ENCODE measurements at places on chromosomes 12 and 14. TPM values are rescaled to one million over a fixed set of nuclear protein-coding genes. Genes with fewer than 3 reads are reported as not detected.

DNA sequence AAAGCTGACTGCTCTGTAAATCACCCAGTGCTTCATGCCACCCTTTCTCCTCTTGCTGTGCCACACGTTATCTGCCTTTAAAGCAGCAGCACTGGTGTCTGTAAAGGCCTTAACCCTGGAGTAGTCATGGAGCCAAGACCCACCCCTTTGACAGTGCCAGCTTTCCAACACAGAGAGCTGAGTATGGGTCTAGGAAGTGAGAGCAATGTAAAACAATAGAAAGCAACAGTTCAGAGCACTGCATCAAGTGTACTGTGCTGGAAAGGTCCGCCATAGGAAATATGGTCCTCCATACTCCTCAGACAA, 139.5 kb downstream of the DAD1 start:
- H3K27ac ChIP-seq = peak overlapping the region; percentile 61
- peaks cover 13% of the 10 kb centered on the region for H3K4me1 ChIP-seq
- peaks cover 2% of the 10 kb centered on the region for H3K27me3 ChIP-seq
- DNase-seq = no peak

DNA sequence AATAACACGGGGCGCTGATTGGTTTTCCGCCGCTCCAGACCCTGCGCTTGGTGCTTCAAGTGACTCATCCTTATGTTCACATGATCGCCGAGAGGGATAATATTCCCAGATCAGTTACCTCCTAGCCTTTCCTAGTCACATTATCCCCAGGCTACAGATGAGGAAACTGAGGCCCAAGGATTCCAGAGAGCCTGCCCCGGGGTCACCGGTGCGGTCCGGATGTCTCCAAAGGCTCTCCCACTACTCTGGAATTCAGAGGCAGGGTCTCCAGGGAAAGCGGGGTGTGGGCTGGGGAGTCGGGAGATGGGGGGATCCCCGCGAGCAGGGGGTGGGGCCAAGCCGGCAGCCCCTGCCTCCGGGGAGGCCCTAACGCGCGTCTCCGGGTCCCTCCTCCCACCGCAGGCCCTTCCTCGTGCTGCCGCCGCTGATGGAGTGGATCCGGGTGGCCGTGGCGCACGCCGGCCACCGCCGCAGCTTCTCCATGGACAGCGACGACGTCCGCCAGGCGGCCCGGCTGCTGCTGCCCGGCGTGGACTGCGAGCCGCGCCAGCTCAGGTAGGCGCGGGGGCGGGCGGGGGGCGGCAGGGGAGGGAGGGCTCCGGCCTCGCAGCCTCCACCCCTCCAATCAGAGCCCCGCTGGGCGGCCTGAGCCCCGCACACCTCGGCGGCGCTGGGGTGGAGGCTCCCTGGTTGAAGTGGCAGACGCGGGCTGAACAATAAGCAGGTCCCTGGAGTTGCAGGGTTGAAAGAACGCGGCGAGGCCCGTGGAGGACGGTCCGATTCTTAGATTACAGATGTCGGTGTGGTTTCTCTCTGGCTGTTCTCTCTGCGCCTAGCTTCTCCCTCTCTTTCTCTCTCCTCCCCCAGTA, 104.6 kb upstream of the PWP1 start:
- peaks cover 10% of the 10 kb centered on the region for H3K4me1 ChIP-seq
- no peak for DNase-seq
- no peaks in the 10 kb centered on the region for H3K36me3 ChIP-seq
- peaks cover 23% of the 10 kb centered on the region for H3K27me3 ChIP-seq
- no peak overlapping the region for H3K27ac ChIP-seq

DNA sequence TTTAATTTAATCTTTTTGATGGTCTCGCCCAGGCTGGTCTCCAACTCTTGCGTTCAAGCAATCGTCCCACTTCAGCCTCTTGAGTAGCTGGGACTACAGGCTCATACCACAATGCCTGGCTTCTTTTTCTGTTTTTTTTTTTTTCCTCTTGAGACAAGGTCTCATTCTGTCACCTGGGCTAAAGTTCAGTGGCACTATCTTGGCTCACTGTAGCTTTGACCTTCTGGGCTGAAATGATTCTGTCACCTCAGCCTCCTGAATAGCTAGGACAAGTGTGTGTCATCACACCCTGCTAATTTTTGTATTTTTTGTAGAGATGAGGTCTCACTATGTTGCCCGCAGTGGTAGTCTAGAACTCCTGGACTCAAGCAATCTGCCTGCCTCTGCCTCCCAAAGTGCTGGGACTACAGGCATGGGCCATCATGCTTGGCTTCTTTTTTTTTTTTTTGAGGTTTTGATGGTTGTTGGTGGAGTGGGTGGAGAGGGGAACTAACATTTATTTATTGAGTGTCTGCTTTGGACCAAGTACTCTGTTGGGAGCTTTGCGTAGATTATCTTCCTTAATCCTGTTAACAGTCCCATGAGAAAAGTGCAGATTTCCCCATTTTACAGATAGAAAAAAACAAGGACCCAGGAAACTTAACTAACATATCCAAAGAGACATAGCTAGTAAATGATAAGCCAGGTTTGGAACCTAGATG, 102.0 kb downstream of the DIP2B start:
- no peak for DNase-seq
- H3K4me1 ChIP-seq = peaks cover 49% of the 10 kb centered on the region
- H3K36me3 ChIP-seq = no peaks in the 10 kb centered on the region

STYK1 gene
- total RNA-seq = 0.31 TPM

ENO2 gene
- total RNA-seq = 22.2 TPM

CMTM5 gene
- total RNA-seq = not detected

MRPS35 gene
- 33.1 TPM for total RNA-seq

NFKBIA gene
- total RNA-seq = 53.5 TPM

COCH gene
- 4.2 TPM for total RNA-seq

CAPZA3 gene
- not detected for total RNA-seq

Measured in chondrocyte (in vitro differentiated cells).